Stimulated activated effector memory CD8-positive, alpha-beta T cell treated with anti-CD3 and anti-CD28 coated beads, Interleukin-12 subunit alpha, Interleukin-12 subunit beta, amount 100 ng/mL, for 72 hours (primary cell): ENCODE measurements at places on chromosomes 7 and 10.
A peak's percentile ranks its signal among the peaks of the same experiment; 100 is the strongest.

- no peak for DNase-seq
Observed at GRCh38 chr10:76937181-76937600, 700.4 kb downstream of the KCNMA1 start.

- DNase-seq, result no peak
Observed at GRCh38 chr10:78218798-78219490, 185.3 kb downstream of the RPS24 start.

DNA sequence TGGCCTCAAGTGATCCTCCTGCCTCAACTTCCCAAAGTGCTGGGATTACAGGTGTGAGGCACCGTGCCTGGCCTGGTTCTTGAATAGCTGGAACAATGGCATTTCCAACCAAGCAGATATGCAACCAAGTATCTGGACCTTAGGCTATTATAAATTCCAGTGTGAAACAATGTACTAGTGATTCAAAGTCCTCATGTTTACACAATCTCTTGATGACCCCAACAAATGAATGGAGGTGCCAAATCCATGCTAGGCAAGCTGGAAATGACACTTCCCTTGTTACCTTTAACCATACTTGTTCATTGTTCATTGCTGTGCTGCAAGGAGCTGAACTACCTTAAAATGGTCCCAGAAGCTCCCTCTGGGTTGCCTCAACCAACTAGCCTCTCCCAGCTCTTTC, 282.2 kb upstream of the KLF14 start:
- no peak for DNase-seq

DNA sequence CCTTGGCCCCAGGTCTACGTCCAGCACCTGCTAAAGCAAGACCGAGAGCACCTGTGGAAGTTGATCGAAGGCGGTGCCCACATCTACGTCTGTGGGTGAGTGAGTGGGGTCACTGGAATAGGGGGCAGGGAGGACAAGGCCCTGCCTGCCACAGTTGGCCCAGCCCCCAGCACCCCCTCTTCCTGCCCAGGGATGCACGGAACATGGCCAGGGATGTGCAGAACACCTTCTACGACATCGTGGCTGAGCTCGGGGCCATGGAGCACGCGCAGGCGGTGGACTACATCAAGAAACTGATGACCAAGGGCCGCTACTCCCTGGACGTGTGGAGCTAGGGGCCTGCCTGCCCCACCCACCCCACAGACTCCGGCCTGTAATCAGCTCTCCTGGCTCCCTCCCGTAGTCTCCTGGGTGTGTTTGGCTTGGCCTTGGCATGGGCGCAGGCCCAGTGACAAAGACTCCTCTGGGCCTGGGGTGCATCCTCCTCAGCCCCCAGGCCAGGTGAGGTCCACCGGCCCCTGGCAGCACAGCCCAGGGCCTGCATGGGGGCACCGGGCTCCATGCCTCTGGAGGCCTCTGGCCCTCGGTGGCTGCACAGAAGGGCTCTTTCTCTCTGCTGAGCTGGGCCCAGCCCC, 8.1 kb downstream of the TMEM120A start:
- no peak for DNase-seq

GRCh38 chr10:133124357-133125211, 35.4 kb upstream of the KNDC1 start:
- DNase-seq, result no peak

DNA sequence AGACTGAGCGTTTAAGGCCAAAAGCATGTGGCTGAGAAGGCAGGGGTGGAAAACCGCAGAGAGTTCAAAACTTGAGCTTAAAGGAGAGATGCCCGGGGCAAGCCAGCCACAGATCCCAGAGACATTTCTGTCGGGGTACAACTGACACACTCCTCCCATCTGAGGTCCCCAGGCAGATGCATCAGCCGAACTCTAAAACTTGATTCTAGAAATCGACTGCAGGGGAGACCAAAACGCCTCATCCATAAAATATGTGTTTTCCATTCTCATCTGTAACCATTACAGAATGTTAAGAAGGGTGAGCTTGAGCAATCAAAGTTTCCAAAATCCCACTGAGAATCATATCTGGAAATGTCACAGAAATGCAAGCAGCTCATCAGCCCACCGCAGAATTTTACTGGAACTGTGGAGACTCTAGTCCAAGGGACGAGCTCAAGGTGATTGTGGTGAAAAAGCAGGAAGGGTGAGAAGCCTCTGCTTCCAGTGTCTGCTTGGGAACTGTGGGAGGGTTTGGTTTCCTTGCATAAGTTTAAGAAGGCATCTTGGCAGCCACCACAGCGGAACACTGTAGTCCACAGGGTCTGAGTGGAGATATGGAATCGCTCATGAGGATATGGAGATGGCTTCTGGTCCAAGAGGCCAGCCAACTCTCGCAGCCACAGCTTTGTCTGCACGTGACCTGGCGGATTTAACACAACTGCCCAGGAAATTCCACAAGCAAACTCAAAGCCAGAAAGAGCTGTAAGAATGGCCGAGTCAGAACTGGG, 249.2 kb downstream of the SFMBT2 start:
- DNase-seq, result no peak

- DNase-seq, result no peak
Observed at GRCh38 chr10:9833942-9834341, 1183.7 kb upstream of the CELF2 start.

DNA sequence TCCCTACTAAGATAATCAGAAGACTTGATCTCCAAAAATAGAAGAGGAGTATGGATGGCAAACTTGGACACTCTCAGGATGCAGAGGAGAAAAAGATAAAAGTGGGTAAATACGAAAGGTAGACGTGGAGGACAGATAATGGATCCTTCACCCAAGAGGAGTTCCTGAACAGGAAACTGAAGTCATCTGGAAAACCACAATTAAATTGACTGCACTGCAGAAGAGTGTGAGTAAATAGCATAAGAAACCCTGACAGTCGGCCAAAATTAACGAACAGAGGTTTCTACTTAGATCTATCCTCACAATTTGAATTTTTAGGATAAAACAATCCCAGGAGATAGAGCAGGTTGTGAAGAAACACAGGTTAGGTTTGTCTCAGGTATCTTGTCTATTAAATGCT, 70.5 kb downstream of the SDK1 start:
- no peak for DNase-seq

DNA sequence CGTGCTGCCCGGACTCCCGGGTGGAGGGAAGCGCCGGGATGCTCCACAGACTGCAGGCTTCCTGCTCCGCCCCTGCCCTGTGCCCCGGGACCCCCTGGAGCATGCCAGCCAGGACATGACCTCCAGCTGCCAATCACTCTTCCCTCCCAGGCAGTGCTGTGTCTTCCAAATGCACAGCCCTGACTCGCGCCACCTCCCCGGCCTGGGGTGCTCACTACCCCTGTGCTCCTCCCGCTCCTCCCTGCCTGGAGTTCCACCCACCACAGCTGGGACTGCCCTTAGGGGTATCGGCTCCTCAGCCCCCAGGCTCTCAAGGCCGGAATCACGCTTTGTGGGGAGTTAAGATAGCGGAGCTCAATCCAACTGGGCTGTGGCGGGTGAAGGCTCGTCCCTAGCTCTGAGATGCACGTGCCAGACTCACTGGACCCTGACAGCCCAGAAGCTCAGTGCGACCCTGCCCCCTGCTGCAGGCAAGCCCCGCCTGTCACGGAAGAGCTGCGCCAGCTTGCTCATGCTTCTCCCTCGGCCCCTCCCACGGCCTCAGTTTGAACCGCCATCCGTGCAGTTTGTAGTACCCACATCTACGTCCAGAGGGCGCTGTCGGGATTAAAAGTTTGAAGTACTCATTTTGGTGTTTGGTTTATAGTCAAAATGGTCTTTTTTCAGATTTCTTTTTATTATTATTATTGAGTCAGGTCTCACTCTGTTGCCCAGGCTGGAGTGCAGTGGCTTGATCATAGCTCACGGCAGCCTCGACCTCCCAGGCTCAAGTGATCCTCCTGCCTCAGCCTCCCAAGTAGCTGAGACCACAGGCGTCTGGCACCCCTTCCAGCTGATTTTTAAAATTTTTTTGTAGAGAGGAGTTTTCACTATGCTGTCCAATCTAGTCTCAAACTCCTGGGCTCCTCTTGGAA, 142.5 kb upstream of the TCERG1L start:
- peak; percentile 83 for DNase-seq

DNA sequence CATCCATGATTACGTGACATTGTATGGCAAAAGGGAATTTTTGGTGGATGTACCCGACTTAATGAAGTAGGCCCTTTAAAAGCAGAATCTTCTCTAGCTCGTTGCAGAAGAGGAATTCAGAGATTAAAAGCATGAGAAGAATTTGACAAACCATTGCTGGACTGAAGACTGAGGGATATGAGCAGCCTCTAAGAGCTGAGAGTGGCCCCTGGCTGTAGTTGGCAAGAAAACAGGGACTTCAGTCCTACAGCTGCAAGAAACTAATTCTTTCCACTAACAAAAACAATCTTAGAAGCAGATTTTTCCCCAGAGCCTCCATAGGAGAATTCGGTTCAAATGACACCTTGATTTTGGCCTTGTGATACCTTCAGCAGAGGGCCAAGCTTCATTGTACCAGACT, 34.1 kb downstream of the MACC1 start:
- no peak for DNase-seq

DNA sequence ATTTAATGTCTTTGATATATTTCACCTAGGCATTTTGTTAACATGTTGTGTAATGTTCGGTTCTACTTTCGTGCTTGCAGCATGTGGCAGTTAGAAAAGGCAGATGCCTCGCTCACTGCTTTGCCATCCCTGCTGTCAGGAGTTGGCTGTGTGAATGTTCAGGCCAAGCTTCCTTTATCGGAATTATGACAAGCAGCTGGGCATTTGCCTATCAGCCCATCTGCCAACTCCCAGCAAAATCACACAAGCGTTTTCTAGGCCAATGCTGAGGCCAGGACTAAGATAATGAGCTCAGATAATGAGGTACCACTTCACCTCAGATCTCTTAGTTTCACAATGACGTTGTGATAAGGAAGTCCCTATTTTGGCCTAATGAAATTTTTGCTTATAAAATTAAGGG, 212.7 kb upstream of the FAM3C start:
- no peak for DNase-seq

DNA sequence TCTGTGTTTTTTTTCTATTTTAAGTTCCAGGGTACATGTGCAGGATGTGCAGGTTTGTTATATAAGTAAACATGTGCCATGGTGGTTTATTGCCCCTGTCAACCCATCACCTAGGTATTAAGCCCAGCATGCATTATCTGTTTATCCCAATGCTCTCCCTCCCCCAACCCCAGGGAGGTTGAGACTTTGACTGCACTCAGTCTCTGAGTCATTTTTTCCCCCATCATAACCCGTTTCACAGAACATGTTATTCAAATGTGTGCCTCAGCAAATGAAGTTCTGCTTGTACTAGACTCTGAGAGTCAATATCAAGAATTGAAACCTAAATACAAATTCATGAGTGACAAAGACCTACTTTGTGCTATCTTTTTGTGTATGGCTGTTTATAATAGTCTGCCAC, 70.0 kb upstream of the CYP26C1 start:
- no peak for DNase-seq
